ENCODE measurements at places on chromosomes 5 and 9.

- DNase-seq: no peak
Measured at GRCh38 chr5:157219491-157220271, 39.0 kb downstream of the ITK start.

DNA sequence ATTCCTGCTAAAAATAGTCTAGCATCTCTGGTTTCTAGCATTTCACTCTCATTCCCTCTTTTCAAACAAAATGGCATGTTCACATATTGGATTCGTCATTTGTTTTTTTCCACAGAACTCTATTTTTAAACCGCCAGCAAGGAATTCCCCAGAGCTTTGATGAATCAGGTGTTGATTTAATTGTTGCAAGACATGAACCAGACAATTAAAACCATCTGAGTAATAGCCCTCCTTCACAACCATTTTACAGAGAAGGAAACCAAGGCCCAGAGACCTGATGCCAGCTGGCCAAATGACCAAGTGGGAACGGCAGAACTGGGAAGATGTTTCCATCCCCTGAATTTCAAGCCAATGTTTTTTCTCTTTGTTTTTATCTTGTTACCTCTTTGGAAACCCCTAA, 167.0 kb downstream of the CAAP1 start:
- no peak for DNase-seq

- no peak for DNase-seq
Measured at GRCh38 chr5:65197531-65198455, 283.9 kb downstream of the ADAMTS6 start.

GRCh38 chr9:115712981-115713380, 440.6 kb upstream of the PAPPA start:
- DNase-seq: no peak

DNA sequence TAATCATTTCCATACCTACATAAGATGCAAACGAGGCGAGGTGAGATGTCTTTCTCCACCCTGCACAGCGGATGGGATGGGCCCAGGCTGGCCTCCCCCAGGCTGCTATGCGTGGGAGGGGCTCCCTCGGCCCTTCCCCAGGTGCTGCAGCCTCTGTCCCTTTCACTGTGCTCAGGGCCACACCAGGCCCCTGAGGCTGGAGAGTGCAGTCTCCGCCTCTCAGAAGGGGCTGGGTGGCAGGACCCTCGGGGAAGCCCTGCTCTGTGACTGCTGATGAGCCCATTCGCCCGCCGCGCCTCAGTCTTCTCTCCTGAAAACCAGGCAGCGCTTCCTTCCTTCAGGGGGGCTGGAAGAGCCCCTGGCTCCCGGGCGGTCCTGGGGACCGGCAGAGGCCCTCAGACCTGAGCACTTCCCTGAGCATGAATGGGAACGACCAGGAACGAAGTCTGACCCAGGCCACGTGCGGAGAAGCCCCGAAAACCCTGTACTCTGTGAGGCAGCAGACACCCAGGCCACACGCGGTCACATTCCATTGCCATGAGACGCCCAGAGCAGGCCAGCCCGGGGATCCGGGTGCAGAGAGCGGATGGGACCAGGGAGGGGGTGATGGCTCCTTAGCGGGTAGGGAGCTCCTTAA, 21.9 kb upstream of the NOTCH1 start:
- DNase-seq: no peak

- no peak for DNase-seq
Measured at GRCh38 chr5:96195123-96195522, 233.5 kb upstream of the ELL2 start.

GRCh38 chr5:111143910-111144309, 51.8 kb downstream of the WDR36 start:
- DNase-seq: no peak

GRCh38 chr5:54313311-54314270, 3.2 kb upstream of the ARL15 start:
- DNase-seq: no peak

DNA sequence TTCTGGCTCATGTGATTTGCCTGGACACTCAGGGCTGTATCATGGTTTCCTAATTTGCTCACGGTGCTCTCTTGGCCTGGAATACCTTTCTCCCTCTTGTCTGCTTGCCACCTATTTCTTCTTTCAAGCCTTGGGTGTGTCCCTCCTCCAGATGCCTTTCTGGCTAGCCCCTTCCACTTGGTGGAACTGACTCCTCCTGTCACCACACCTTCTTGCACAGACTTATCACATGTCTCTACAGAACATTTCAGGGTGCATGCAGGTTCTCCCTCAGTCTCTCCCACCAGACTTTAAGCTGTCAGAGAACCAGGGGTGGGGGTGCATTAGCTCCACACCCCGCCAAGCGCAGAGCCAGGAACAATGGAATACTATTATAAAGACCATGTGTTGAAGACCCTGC, 1.9 kb downstream of the TBC1D2 start:
- DNase-seq: no peak

DNA sequence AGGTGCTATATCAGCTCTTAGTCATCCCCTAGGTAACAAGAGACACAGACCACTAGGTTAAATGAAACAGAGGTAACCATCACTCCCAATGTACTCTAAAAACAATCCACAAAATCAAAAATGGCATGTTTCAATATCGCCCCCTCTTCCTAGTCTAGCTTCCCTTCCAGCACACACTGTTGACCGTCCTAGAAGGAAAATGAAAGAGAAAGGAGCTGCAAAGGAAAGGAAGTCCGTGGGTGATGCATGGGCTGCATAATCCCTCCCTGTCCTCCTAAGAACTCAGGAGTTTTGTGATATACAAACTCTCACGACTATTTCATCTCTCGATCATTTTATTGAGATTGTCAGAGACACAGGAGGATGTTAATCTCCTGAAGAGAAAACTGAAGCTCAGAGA, 101.6 kb downstream of the RFK start:
- no peak for DNase-seq

- no peak for DNase-seq
Measured at GRCh38 chr9:6870650-6871477, 113.1 kb downstream of the KDM4C start.

DNA sequence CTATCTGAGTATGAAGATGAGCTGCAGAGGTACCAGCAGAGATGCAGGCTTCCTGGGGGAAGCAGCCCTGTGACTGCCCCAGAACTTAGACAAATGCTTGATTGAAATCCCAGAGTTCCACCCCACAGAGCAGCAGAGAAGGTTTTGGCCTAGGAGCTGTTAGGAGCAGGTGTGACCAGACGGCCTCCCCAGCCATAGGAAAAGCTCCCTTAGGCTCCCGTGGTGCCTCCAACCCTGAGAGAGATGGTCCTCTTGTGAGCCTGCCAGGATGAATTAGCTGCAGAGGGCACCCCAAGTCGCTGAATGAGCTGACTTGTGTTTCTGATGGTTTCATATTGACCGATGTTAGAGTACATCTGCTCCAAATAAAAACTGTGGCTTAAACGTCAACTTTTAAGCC, 22.1 kb downstream of the NTRK2 start:
- no peak for DNase-seq

DNA sequence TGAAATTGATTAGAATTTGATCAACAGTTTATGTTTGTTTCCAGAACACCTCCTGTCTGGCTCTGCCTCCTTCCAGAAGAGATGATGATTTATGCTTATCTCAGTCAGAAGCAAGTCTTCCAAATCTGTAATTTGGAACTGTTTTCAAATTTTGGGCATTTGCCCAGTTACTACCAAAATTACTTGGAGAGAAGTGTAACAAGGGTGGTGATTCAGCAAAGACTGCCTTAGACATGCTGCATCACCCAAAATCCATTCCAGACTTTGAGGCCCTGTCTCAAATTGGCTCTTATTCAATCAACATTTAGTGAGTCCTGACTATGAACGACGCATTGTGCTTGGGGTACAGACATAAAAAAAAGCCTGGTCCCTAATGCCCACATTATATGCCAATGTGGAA, 89.4 kb downstream of the SH3TC2 start:
- DNase-seq: no peak

- DNase-seq: no peak
Measured at GRCh38 chr5:133456933-133457402, 155.4 kb downstream of the FSTL4 start.

DNA sequence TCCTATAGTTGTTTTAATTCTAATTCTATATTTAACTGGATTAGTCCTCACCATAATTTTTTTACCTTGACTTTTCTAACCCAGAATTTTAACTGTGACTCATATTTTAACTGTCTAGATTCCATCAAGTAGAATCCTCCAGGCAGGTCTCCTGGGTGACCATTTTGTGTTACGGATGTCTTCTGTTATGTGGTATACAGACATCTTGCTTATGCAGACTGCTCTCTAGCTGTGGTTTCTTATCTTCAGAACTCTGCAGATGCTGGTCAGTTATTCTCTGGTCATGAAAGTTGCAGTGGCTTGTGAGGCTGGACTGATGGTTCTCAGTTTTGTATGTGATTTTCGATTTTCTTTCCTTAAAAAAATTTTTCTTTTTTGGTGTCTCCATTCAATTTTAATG, 139.4 kb downstream of the ATG10 start:
- DNase-seq: no peak

GRCh38 chr5:112355058-112355685, 63.9 kb downstream of the EPB41L4A start:
- DNase-seq: no peak

GRCh38 chr9:3342159-3342777, 183.5 kb downstream of the RFX3 start:
- DNase-seq: no peak

- peak; percentile 4 for DNase-seq
Measured at GRCh38 chr9:86667307-86667706, 280.0 kb downstream of the GAS1 start.

DNA sequence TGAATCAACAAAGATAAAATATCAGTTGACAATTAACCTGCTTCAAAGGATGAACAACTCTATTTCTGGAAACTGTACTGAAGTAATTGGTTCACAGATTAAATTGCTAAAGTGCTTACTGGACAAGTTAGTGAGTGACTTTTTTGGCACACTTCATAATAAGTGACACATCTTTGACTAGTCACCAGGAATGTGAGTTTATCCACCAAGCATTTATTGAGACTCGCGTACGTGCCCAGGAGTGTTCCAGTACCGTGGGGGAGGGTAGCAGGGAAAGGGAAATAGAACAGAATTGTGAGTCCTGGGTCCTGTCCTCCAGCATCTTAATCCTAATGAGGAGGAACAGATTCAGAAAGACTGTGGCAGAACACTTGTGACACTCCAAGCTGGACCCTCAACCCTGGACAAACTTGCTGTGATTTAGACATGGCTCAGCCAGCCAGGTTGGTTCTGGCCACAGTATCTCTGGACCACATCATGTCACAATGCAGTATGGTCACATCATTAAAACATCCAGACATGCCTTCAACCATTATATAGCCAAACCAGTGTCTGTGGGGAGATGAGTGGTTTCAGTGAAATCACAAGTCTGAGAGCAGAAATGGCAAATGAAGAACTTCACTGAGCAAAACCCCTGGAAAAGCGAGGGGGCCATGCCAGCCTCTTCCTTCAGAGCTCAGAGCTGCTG, 623.1 kb downstream of the BNC2 start:
- no peak for DNase-seq
